A673 (cell line): ENCODE measurements at places on chromosomes 1 and 21. TPM values are rescaled to one million over a fixed set of nuclear protein-coding genes. Genes with fewer than 3 reads are reported as not detected.

DNA sequence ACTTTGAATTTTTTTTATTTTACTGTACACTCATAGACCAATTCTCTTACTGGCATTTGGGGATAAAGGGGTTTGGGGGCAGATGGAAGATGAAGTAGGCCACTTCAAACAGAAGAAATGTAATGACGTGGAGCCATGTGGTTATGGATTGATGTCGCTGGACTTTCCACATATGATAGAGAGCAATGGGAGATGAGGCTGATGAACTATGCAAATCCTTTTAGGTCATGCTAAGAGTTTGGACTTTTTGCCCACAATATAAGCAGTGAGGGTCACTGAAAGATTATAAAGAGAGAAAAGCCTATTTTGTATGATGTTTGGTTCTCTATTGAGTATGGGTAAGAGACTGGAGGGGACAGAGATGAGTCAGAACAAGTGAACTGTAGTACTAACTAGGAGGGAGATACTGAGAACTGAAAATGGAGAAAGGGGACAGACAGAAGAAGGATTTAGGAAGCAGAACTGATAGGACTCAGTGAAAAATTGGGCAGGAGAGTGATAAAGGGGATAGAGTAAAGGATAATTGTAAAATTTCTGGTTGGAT, 9.2 kb downstream of the C1orf21 start:
- DNase-seq = no peak

GRCh38 chr1:4743978-4744750, 89.8 kb downstream of the AJAP1 start:
- no peak for DNase-seq

GRCh38 chr1:188769936-188770335, 1707.7 kb downstream of the BRINP3 start:
- no peak for DNase-seq

DNA sequence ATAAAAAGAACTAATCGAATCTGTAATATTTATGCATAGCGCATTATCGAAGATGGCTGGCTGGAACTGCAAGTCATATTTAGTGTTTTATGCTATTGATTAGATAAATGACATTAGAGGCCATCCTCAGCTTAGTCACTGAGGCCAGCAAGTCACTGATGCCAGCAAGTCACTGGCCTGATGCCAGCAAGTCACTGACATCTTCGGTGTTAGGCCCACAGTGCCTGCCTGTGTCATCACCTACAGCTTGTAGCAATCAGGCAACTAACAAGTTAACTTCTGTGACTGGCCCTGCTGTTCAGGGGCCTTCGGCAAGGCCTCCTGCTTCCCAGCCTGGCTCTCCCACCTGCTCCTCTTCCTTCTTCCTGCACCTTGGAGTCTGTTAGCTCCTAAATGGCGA, 65.6 kb upstream of the SCCPDH start:
- no peak for DNase-seq

Gene PAPPA2
- total RNA-seq = 0.06 TPM in 1 of 2 replicates, not detected in the other

Gene BACE2
- 6.9 and 8.0 TPM in 2 replicates for total RNA-seq
